ENCODE measurements at places on chromosomes 13 and 19. TPM values are rescaled to one million over a fixed set of nuclear protein-coding genes. Genes with fewer than 3 reads are reported as not detected.

NDUFA3 gene
- polyA plus RNA-seq, result 112 TPM

CRLF1 gene
- polyA plus RNA-seq, result 6.4 TPM

FUT6 gene
- not detected for polyA plus RNA-seq

TGFBR3L gene
- polyA plus RNA-seq, result 0.67 TPM

CHMP2A gene
- polyA plus RNA-seq, result 77.9 TPM

ANGPTL4 gene
- polyA plus RNA-seq, result 3.6 TPM

SMIM44 gene
- not detected for polyA plus RNA-seq

FSD1 gene
- 1.2 TPM for polyA plus RNA-seq

NXNL1 gene
- not detected for polyA plus RNA-seq

ALKBH6 gene
- polyA plus RNA-seq, result 10.9 TPM

PNMA8C gene
- 0.45 TPM for polyA plus RNA-seq

CCNA1 gene
- 0.45 TPM for polyA plus RNA-seq

ERICH4 gene
- polyA plus RNA-seq, result not detected

OR7C2 gene
- polyA plus RNA-seq, result not detected

ZNF880 gene
- 16.4 TPM for polyA plus RNA-seq

MYO16 gene
- polyA plus RNA-seq, result 27.9 TPM

OXGR1 gene
- 0.09 TPM for polyA plus RNA-seq

PODNL1 gene
- 0.57 TPM for polyA plus RNA-seq

CACNG7 gene
- not detected for polyA plus RNA-seq

DKKL1 gene
- polyA plus RNA-seq, result 2.4 TPM

YIF1B gene
- polyA plus RNA-seq, result 27.4 TPM

CEACAM20 gene
- not detected for polyA plus RNA-seq

All from hindlimb muscle (tissue), 1 donor.